Substantia nigra (tissue), 51 donors: ENCODE measurements at places on chromosomes 7 and 10.

DNA sequence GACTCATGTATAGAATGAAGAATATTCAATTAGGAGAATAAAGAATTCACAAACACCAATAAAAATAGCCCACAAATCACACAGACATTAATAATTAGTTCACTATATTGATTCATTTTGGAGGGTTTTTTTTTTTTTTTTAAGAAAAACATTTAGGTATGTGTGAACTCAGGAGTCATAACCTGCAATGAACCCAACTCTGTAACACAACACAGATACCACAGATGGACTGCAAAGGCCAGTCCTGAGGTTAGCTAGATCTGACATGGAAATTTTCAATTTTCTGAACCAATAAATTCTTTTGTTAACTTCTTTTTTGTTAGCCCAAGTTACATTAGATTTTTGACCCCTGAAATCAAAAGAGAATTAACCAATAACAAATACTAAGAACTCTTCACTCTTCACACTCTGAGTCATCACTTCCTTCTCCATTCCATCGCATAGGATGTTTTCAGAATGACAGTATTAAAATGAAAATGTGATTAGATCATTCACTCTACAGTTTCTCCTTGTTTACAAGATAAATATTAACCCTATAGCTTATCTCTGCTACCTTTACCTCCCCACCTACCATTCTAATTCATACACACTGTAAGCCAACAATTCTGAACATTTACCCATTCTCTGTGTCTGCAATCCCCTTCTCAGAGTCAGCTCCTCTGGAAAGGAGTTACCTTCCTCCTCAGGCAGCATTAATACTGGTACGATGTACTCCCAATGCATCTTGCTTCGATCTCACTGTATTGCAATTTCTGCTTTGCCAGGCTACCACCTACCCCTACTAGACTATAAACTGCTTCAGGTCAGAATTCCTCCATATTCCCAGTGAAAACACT is 141.5 kb downstream of the LRRN3 start:
- DNase-seq: no peak

DNA sequence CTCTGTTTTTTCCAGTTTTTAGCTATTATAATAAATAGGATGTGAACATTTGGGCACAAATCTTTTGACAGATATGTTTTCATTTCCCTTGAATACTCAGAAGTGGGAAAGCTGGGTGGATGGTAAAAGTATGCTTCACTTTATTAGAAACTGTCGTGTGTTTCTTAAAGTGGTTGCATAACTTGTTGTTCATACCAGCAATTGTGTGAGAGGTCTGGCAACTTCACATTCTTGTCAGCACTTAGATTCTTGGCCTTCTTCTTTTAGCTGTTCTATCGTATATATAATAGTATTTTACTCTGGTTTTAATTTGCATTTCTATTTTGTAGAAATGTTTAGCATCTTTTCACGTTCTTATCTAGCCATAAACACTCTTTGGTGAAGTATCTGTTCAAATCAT is 894.4 kb downstream of the KCNMA1 start:
- DNase-seq: no peak

DNA sequence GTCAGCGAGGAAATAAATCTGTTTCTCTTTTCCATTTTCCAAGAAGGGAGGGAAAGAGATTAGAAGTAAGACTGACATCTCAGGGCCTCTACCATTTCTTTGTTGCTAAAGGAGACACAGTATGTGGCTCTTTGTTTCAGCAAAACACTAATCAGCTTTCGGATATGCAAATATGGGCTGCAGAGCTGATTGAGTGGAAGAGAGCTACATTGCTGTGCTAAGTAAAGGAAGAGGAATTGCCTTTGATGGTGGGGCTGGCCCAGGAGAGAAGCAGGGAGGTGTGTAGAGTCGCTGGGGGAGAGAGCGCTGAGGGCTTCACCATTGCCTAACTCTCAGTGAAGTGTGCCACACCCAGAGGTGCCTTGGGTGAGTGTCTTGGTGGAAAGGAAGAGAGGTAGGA is 284.8 kb downstream of the SDK1 start:
- no peak for DNase-seq

GRCh38 chr7:41977151-41977651 is 259.8 kb downstream of the GLI3 start:
- no peak for DNase-seq

DNA sequence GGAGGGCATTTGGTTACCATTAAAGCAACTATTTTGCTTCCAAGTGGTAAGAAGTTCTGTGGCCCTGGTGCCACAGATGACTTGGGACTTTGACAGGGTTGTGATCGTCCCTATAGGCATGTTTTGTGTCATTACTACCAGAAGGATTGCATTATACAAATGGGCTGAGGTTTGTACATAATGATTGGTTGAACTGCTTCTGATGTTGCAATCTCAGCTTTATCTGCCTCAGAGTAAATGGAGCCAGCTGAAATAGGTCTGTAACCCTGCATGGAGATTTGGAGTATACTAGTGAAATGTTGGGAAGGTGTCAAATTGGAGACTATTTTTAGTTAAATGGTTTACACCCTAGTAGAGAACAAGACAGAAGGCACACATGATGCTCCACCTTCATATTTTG is 46.1 kb upstream of the SEPTIN7 start:
- DNase-seq: no peak

DNA sequence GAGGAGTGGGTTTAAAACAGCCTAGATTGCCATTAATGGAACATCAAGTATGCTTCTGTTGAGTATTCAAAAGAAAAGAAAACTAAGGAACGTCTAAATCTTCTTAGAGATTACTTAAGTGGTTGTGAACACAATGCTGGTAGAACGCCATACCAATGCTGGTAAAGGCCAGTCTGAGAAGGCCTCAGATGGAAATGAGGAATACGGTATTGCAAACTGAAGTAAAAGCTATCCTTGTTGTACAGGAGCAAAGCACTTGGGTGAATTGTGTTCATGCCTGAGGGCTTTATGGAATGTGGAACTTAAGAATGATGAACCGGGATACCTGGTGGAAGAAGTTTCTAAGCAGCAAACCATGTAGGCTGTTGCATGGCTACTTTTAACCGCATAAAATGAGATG is 208.0 kb downstream of the KCND2 start:
- DNase-seq: no peak

DNA sequence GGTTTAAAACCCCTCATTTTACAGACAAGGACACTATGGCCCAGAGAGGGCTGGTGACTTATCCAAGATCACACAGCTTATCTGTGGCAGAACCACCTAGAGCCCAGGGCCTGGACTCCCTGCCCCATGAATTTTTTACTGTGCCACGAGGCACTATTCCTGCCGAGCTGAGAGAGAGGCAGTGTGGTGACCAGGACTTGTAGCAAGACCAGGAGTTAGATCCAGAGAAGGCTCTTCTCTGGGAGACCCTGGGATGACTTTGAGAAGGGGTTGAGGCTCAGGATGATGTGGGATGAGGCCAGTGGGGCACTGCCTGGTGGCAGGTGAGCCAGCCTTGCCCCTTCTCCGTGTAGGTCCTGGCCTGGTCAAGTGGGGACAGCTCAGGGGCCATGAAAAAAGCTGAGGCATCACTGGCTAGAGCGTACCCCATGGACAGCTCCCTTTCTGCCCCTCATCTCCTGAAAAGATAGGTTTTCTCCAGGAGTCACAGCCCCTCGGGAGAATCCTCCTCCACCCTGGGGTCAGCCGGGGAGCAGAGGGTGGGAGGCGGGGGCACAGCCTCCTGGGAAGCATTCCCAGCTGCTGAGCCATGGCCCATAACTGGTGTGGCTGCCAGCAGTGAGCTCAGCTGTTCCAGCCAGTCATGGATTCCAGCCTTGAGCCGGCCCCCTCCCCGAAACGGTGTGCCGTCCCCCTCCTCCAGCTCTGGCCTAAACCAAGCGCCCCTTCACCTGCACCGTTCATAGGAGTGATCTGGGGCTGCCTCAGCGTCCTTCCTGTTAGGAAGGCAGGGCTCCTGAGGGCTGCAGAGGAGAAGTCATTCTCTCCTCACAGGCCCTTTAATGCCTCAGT is 5.8 kb downstream of the FLNC start:
- peak; percentile 46 for DNase-seq

- DNase-seq: no peak
Measured at GRCh38 chr7:110454713-110455112, 636.2 kb upstream of the LRRN3 start.

- DNase-seq: no peak
Measured at GRCh38 chr10:133618851-133619250, 7.7 kb downstream of the FRG2B start.

GRCh38 chr10:17427666-17428350 is 26.6 kb downstream of the ST8SIA6 start:
- DNase-seq: no peak

DNA sequence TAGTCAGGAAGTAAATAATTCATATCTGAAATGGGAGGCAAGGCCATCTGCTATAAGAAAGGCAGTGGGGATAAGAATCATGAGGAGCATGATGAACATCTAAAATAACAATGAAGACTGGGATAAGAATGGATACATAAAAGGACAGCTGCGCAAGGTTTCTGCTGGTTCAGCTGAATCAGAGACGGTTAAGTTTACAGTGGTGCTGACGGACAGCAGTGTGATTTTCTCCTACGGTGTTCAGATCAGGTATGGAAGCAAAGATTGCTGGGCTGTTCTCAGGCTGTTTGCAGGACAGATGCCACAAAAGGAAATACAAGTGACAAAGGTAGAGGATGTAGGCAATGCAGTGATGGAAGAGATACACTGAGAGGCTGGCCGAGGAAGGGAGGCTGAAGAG is 8.4 kb downstream of the CYCS start:
- DNase-seq: no peak

DNA sequence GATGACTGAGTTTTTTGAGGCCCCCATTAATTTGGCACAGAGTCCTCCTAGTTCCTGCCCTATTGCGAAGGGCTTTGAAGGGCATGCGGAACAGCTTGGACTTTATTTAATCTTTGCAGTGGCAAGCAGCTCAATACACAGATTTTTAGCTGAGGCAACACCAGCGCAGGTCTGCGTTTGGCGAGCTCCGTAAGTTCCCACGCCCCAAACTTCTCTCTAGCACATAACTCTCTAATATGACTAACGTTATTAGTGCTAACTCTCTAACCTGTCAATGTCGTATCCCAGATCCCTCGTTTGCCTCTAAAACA is 366 bp upstream of the TAF3 start:
- DNase-seq: no peak

DNA sequence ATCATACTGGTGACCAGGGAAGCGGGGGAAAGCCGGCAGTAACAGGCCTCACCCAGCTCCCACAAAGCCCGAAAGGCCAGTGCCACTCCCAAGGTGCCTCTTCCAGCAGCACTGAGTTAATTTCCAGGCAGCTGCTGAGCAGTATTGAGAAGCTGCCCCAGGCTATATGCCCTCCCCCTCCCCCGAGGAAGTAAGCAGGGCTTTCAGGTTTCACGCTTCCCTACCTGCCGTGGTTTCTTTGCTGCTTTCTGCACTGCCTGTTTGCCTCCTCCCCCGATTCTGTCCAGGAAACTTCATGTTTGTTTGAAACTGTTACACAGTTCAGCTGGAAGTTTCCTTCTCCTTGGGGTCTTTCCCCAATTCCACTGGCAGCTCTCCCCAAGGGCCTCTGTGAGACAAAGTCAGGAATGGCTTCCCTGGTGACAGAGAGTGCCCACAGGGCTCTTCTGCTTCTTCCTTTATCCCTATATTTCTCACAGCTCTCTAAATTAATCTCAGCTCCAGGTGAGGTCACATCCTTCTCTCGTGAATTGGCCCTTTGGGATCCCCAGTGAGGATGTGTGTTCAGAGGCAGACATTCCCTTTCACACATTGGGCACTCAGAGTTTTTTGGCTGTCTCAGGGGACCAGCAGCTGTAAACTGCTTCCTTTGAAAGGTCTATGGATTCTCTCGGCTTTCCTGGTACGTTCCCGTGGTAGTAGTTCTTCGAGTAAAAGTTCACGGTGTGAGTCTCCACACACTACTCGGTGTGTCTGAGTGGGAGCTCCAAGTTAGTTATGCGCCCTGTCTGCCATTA is 19.4 kb downstream of the C1GALT1 start:
- no peak for DNase-seq
